Inflammatory macrophage (primary cell): ENCODE measurements at places on chromosomes 2 and 18.

GRCh38 chr2:232698556-232699091 is 1.5 kb downstream of the GIGYF2 start:
- peak; percentile 22 for DNase-seq

GRCh38 chr2:14975381-14975780 is 342.9 kb downstream of the LRATD1 start:
- DNase-seq: no peak

- peak; percentile 58 for DNase-seq
Observed at GRCh38 chr2:105926960-105927678, 182.4 kb downstream of the NCK2 start.

GRCh38 chr2:108034843-108035242 is 48.5 kb downstream of the SLC5A7 start:
- no peak for DNase-seq

- no peak for DNase-seq
Observed at GRCh38 chr2:96093528-96093927, 22.8 kb downstream of the ADRA2B start.

GRCh38 chr18:37396971-37397720 is 168.5 kb downstream of the CELF4 start:
- DNase-seq: no peak

DNA sequence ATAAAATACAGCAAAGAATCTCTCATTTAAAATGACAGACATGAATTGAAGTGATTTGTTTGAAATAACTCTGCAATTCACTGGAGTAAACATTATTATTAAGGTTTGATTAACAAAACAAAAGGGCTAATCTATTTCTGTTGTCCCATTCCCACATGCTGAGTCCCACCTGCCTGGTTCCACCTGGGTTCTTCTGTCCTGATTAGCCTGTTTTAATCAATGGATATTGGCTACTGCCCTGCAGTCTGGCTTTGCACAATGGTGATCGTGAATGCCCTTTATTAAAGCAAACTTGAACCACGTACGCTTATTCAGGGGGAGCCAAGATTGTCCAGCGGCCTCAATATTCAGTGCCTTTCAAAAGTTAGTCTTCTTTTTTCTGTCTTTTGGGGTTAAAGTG is 72.8 kb upstream of the CDH19 start:
- DNase-seq: no peak

DNA sequence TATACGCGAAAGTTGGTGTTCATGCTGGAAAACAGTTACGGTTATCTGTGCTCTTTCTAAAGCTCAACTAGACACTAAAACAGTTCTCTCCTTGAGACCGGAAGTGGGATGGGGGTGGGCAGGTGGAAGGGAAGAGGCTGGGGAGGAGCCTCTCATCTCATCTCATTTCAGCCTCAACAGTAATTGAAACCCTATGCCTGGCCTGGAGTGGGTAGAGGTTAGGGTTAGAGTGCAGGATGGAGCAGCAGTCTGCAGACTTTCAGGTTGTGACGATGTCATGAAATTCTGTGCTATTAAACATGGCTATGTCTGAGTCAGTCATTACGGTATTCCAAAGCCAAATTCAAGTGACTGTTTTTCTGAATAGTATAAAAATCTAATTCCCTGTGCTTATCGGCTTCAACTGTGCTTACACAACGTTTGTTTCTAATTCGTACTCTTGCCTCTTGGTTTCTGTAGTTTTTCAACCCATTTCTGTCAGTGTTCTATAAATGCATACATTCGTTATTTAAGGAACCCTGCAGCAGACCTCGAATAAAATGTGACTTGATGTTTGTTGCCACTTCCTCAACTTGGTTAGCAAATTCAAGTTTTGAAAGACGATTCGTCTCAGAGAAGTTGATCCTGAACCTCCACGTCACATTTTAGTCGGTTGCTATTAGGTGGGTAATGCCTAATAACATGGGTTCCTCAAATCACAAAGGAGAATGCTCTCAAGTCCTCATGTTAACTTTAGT is 75.8 kb upstream of the TCF7L1 start:
- DNase-seq: peak; percentile 89

GRCh38 chr2:166768393-166769123 is 119.7 kb upstream of the XIRP2 start:
- DNase-seq: no peak

GRCh38 chr2:74221604-74222299 is 23.3 kb downstream of the MTHFD2 start:
- no peak for DNase-seq

GRCh38 chr18:48161911-48162698 is 231.6 kb upstream of the SMAD2 start:
- DNase-seq: no peak

DNA sequence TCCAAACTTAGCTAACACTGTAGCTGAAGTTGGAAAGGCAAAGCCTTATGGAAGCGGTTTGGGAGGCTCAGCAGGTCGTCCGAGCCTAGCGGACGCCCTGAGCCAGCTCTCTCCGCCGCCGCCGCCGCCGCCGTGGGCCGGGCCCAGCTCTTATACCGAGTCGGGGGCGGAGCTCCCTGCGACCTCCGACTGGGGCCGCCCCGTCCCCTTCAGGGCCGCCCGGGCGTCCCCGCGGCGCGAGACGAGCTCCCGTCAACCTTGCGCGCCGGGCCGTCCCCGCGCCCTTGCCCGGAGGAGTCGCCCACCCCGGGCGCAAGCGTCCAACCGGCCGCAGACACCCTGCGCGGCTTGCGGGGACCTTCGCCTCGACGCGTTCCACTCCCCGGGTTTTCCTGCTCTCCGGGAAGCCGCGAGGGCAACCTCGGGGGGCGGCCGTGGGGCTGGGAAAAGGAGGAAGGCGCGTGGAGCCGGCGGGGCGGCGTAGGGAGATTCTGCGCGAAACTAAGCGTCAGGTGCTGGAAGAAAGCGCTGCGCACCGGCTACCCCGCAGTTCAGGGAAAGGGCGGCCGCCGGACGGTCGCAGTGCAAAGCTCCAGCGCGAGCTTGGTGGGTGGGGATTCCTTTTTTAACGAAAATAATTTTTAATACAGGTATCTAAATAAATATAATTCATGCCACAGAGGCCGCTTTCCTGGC is at the start of gene SLC40A1:
TSS of gene SLC40A1 (minus strand) at position 129 of the 696 bp plus-strand sequence. CDS start 326 bp downstream, outside the sequence.
- DNase-seq: peak; percentile 27

DNA sequence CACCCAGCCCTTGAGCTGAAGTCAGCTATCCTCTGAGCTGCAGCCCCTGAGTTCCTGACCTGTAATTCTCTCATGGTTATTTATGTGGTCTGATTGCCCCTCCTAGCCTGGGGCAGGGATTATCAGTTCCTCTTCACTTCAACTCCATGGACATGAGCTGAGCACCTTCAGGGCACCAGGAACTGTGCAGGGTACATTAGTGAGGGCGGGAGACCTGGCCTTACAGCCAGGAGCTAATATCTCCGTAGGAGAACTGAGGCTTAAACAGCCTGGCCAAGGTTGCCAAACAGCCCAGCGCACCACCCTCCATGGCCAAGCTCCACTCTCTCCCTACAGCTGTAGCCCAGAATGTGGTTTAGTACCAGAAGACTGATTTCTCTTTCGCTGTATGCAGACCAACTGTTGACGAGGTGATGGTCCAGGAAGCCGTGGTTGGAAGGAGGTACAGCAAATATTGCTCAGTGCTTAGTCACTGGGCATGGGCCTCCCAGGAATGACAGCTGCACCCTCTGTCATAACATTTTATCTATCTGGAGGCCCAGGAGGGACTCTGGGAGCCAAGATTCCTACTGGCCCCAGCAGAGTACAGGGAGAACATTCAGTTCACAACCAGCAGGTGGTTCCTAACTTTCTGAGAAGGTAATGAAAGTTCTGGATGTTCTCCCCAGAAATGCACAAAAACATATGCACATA is 228.7 kb upstream of the SIX2 start:
- no peak for DNase-seq

DNA sequence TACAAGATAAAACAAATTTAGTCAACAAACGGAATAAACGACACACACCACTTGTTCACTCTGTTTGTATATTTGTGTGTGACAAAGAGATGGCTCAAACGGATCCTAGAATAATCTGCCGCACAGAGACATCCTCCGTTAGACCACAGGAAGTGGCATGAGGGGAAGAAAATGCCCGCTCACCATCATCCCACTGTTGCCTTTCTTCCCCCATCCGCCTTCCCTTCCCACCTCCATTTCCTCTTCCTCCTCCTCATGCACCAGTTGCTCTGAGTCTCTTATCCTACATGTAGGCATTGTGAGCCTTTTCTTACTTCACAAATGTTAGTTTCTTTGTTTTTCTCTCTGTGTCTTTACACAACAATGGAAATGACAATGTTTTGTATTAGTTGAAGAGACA is 228.5 kb upstream of the SMIM21 start:
- no peak for DNase-seq

- DNase-seq: peak; percentile 92
Observed at GRCh38 chr2:74834792-74835755, 1.1 kb downstream of the HK2 start.

GRCh38 chr2:207887500-207887899 is 117.8 kb upstream of the FZD5 start:
- DNase-seq: no peak

- DNase-seq: peak; percentile 39
Observed at GRCh38 chr2:71798266-71799012, 345.1 kb downstream of the DYSF start.

- DNase-seq: no peak
Observed at GRCh38 chr18:22538426-22538825, 120.7 kb upstream of the CTAGE1 start.

DNA sequence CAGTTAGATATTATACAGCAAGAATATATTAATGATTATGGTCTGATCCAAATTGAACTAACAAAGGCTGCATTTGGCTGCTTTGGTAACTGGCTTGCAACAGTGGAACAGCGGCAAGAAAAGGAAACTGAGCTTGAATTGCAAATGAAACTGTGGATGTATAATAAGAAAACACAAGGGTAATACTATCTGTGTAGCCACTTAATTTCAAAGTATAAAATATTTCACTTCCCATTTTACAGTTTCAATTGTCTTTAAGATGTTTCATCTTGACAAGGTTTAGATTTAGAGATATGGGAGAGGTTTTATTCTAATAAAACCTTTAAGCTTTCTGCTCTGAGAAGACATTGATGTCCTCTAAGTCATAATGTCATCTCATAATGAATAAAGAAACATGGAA is 23.8 kb downstream of the WDR75 start:
- DNase-seq: no peak

- DNase-seq: no peak
Observed at GRCh38 chr2:98869870-98870269, 66.2 kb downstream of the CRACDL start.

DNA sequence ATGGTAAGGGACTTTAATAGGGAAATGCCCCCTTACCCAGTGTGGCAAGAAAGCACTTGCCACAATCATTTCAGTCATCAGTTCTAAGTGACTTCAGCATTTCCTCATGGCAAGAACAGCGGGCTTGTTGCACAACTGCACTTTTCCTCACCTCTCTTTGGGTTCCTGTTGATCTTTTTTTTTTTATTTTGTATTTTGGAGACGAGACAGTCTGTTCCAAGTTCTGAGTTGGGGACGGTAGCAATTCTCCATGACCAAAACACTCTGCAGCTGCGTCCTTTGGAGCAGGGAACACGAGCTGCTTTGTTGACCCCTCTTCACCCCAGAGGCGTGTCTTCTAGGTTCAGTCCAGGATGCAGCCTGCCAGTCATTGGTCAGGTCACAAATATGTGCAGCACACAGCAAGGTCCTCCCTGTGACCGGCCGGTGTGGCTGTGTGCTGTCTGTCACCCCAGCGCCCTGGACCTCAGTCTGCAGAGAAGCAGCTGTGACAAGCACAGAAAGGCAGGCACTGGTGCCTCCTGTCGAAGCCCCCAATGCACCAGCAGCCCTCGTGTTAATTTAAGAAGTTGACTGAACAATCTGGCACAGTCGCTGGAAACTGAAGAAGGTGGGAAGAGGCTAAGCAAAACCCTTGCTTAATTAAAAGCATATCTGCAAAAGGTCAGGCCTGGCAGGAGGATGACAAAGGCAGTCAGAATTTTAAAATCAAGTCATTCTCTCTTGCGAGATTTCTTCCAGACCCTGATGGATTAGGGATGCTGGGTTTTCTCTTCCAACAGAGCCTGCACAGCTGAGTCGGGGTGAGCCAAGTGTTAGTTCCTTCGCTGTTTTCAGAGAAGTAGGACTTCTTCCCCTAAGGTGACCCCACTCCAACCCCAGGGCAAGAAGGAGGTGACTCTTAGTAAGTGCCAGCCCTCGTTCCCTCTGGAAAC is 96.7 kb upstream of the COPS8 start:
- DNase-seq: peak; percentile 80

DNA sequence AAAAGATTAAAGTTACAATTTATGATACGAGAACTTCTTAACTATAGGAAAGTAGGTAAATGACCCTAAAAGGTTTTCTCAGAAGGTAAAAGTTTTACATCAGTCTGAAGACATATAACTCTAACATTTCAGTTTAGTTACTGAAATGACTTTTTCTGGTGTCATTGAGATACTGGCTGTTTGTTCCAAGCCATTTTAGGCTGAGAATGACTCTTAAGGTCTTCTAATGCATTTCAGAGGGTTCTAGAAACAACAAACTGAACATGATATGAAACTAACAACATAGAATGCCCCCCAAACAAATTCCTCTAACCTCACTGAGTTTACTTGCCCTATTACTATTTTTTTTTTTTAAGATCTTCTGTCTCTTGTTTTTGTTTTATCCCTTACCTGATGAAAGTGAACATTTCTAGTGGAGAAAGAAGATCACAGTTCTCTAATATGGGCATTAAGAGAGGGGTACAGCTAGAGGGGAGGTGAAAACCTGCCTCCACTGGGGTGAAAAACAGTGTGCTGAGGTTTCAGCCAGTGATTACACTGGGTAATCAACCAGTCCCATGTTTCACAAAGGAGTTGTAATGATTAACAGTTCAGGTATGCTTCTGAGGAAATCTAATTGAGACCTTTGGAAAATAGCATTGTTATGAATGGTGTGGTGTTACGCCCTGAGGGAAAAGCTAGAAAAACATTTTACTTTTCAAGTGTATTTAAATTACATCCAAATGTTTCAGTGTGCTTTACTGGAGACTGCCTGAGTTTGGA is 11.2 kb downstream of the NABP1 start:
- DNase-seq: no peak

GRCh38 chr2:71601136-71602114 is 148.1 kb downstream of the DYSF start:
- DNase-seq: no peak

DNA sequence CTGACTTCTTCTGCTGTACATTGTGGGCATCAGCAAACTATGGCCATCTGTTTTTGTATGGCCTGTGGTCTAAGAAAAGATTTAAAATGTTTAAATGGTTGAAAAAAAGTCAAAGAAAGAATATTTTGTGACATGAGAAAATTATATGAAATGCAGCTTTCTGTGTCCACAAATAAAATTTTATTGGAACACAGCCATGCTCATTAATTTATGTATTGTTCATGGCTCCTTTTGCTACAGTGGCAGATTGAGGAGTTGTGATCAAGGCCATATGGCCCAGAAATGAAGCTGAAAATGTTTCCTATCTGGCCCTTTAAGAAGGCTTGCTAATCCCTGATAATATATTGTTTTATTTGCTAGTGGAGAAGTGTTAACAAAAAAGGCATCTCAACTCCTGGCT is 162.0 kb downstream of the SLC4A3 start:
- DNase-seq: no peak
